ENCODE measurements at places on chromosomes 7 and 10.

DNA sequence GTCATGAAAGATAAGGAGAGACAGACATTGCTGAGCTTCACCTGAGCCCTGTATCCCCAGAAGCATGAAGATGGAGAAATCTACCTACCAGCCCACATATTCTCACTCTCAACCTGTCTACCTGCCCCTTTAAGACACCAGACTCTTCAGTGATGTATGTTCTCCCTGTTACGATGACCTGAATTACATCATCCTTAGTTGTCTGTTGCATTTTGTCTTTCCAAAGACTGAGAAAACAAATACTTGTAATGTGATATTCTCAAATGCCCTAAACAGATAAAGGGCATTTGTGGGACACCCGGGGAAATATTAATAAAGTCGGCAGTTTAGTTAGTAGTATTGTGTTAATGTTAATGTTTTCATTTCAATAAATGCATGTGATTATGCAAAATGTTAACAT, 305.8 kb upstream of the IGFBP3 start:
- no peak for DNase-seq

DNA sequence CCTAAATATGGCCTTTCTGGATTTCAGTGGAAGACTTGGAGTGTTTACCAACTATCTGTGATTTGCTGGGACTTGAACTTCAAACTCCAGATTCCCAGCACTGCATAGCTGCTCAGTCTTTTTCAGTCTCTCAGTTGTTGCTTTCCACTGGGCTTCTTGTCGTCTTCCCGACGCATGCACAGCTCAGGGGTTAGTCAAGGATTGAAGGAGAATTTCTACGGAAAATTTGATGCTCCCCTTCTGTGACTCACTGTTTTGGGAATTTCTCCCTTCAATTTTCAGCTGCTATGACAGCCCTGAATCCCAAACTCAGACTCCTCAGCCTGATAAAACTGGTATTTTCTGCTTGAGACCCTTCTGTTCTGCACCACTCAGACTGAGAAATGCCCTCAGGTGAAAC, 91.7 kb downstream of the CYP26A1 start:
- DNase-seq = no peak

DNA sequence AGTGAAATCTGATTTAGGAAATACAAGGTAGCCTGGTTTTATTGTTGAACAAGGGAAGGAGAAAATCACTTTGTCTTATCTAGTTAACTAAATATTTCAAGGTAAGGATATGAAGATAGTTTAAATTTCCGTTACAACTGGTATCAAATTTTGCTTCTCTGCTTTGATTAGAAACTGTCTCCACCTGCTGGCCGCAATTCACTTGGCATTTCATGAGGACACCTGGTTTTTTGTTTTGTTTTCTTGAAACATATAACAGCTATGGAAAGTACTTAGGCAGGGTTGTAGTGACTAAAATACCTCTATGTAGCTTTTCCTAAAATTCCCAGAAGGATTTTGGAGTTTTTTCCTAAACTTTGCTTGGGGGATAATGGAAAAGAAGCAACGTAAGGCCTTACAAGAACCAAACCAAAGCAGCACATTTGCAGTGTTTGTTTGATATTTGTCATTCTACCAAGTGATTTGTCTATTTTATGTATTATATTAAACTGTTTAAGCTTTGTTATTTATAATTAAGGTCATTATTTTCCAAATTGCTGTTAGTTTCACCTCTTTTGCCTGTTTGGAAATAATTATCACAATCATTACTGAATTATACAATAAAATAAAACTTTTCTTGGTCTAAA, 73.6 kb downstream of the AHCYL2 start:
- peak; percentile 13 for DNase-seq

- no peak for DNase-seq
Measured at GRCh38 chr10:92844746-92845145, 3.6 kb upstream of the EXOC6 start.

- DNase-seq = no peak
Measured at GRCh38 chr7:31311552-31311951, 29.0 kb downstream of the NEUROD6 start.

DNA sequence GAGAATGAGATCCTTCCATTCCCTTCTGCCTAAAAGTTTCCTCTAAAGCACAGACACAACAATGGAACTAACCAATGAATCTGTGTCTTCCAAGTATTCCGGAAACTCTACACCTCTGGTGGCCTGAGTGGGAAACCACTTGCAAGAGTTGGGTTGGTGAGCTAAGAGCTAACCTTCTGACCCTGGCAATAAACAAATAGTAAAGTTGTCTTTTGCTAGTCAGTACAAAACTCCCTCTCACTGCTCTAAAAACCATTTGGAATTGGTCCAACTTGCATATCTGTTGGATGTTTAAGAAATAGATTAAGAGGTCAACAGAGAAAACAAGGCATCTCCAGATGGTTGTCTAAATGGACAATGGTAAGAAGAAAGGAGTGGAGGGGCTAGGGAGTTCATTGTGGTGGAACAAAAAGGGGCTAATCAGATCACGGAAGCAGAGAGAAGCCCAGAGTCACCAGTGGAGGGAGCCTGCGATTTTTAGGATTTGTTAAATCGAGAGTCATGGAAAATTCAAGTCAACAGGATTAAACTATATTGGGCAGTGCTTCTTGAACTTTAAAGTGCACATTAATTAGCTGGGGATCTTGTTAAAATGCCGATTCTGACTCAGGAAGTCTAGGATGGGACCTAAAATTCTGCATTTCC, 192.3 kb downstream of the EVX1 start:
- DNase-seq = no peak

- no peak for DNase-seq
Measured at GRCh38 chr10:44045020-44045419, 339.9 kb downstream of the CXCL12 start.

DNA sequence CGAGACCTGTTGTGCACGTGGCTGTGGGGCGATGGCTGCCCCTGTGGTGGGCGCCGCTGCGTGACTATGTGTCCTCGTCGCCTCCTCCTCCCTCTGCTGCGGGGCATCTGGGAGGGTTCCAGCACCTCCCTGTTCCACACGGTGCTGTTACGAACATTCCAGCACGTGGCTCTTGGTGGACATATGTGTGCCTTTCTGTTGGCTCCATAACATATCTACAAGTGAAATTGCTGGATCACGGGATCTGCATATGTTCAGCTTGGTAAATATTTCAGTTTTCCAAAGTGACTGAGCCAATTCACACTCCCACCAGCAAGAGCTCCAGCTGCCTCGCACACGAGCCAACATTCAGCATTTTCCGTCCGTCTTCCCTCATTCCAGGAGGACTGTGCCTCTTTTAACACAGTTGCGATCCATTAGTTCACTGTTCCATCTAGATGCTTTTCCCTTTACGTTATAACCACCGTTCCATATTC, 25.1 kb downstream of the SNX8 start:
- no peak for DNase-seq

DNA sequence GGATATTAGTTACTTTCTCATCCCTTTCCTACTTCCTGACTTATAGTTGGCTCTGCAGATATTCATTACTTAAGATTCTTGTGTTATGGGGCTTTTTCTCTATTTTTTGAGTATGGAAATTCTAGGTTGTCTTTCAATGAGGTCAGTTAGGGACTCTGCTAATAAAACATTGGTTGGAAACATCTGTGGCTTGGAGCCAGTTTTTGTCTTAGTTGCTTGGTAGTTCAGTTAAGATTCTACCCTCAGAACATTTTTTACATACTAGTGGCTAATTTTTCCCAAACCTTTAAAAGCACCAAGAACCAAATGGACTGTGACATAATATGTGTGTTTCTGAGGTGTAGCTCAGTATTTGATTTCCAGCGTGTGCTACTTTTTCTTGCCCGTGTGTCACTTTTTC, 305.6 kb upstream of the FZD1 start:
- DNase-seq = no peak

GRCh38 chr7:112338786-112339185, 111.5 kb upstream of the IFRD1 start:
- DNase-seq = no peak

- DNase-seq = no peak
Measured at GRCh38 chr7:140041659-140042385, 20.9 kb downstream of the PARP12 start.

- DNase-seq = no peak
Measured at GRCh38 chr10:21208666-21209316, 311.7 kb upstream of the NEBL start.

- no peak for DNase-seq
Measured at GRCh38 chr10:37752334-37752875, 105.0 kb downstream of the ZNF248 start.

DNA sequence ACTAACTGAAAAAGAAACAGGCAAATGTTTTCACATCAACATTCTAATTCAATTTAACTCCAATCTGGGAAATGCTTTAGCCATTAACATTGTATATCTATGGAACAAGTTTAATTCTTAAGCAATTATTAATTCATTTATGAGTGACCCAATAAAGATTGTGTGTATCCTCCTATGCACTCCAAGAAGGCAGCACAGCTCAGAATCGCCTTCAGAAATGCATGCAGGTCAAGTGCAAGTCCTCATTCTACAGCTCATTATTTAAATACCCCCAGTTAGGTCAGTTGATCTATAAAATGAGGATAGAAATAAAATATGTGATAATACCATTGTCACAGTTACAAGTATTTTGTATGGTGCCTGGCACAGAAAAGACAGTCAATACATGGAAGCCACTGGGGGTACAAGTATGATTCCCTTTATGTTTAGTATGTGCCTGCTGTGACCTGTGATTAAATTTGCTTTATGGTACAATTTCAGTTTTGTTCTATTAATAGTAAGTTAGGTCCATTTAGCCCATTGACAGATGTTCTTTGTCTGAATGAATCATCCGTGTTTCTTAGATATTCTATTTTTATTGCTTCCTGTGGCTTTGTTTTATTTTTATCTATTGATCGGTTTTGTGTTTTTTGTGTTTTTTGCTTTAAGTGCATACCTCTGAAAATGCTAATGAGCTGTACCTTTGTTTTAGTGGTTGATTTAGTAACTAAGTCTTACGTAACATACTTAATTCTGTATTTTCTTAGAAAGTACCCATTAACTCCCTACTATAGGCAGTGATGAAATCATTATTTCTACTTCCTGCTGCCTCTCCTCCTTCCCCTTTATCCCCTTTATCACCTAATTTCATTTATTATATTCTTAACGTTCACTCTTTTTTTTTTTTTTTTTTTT, 42.8 kb downstream of the CPXM2 start:
- no peak for DNase-seq

- no peak for DNase-seq
Measured at GRCh38 chr10:100654782-100655325, 90.5 kb upstream of the PAX2 start.

DNA sequence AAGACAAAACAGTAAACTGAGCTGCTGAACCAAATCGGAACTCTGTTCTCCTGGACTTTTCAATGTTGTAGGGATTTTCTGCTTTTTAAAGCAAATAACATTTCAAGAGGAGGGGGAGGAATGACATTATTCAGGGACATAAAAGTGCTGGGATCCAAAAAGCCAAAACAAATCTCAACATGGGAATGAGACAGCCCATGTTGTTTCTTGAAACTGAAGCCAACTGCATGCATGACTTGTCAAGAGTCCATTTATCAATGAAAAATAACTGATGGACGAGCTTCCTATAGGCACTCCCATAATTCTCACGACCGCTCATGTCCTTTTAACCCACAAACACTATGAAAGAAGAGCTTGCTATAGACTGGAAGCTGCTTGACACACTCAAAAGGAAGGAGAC, 27.8 kb downstream of the FAM53B start:
- no peak for DNase-seq

- no peak for DNase-seq
Measured at GRCh38 chr10:36457751-36458150, 667.6 kb upstream of the ANKRD30A start.

DNA sequence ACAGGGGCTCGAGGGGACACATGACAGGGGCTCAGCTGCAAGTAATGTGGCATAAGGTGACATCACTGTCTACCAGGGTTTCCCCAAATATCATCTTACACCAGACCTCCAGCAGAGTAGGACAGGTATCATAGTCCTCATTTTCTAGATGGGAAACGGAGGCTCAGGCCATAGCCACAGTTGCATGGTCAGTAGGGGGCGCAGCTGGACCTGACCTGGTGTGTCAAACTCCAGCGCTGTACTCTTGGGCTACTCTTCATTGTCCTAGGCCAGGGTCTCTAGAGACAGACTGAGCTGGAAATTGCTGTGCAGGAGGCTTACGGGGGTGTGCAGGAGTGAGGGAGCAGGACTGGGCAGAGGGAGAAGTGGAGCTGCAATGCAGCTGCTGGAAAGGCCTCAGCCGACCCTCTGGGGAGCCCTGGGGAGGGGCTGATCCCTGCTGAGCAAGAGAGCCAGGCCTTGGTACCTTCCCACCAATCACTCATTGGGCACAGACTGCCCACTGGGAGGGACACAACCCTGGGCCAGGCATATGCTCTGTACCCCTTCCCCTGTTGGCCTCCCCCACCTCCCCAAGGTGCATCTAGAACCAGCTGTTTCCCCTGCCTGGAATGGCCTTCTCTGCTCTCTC, 89.9 kb downstream of the CDH23 start:
- no peak for DNase-seq

DNA sequence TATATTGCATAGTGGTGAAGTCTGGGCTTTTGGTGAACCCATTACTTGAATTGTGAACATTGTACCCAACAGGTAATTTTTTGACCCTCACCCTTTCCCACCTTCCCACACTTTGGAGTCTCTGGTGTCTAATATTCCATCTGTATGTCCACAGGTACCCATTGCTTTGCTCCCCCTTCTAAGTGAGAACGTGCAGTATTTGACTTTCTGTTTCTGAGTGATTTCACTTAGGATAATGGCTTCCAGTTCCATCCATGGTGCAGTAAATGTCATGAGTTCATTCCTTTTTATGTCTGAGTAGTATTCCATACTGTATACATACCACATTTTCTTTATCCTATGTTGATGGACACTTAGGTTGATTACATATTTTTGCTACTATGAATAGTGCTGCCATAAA, 91.5 kb upstream of the KIF5B start:
- no peak for DNase-seq

DNA sequence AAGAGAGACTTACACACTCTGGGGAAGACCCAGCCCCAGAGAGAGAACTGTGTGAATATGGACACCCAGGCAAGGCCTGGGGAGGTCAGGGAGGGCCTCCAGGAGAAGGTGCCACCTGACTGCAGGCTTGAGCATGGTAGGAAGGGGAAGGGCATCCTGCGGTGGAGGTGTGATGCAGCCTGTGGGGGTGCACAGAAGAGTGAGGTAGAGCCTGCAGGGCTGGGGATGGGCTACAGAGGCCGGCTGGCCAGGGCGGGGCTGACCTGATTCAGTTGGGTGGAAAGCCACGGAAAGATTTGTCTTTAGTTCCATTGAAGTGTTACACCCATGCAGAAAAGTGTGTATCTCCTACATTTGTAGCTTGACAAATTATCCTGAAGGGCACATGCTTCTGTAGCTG, 47.6 kb downstream of the ZMIZ1 start:
- no peak for DNase-seq

GRCh38 chr7:75599244-75599781, 107.2 kb downstream of the SPDYE5 start:
- no peak for DNase-seq
